Posterior cingulate gyrus (tissue), 11 donors: ENCODE measurements at places on chromosomes 6 and 20.

GRCh38 chr6:13256266-13257001 lies 71.9 kb downstream of the TBC1D7 start:
- no peak for DNase-seq

DNA sequence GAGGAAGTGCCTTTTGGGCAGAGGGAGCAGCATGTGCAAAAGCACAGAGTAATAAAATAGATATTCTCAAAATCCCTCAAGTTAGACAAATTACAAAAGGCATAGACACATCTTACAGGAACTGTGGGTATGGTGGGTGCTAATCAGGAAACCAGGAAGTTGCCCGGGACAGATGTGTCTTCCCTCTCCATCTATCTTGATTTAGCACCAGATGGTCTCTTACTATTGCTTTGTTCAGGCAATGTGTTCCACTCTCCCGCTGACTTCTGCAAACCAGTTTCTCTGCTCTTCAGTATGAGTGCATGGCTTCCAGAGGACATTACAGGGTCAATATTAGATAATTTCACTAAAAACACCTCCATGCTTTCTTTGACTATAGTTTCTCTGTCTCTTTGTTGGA lies 13.2 kb downstream of the CITED2 start:
- no peak for DNase-seq

GRCh38 chr6:143501851-143502250 lies 9.7 kb downstream of the FUCA2 start:
- DNase-seq = no peak

DNA sequence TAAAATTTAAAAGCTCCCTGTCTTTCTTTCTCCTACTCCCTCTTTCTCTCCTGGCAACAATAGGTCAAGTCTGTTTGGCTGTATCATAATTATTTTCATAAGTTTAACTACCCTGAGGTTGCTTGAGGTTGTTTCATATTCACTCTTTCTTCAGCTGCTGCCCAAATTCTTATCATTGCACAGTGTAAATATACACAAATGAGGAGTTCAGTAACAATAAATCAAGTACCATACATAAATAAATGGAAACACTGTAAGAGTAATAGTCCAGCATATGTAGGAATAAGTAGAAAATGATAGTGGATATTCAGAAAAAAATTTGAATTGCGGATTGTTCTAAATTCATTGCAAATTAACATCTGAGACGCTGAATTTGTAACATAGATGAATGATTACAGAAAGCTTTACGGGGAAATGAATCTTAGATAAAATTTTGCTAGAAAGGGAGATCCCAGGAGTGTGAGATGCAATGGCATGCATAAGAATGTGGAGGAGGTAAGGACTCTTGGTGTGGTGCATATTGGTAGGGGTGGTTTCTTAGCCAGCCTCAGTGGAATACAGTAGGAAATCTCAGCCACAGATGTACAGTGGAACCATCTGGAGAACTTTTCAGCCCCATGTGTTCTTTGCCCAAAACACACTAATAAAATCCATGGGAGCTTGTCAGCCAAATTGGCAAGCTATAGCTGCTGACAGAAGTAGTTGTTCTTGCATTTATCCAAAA lies 480.7 kb downstream of the HTR1B start:
- no peak for DNase-seq

DNA sequence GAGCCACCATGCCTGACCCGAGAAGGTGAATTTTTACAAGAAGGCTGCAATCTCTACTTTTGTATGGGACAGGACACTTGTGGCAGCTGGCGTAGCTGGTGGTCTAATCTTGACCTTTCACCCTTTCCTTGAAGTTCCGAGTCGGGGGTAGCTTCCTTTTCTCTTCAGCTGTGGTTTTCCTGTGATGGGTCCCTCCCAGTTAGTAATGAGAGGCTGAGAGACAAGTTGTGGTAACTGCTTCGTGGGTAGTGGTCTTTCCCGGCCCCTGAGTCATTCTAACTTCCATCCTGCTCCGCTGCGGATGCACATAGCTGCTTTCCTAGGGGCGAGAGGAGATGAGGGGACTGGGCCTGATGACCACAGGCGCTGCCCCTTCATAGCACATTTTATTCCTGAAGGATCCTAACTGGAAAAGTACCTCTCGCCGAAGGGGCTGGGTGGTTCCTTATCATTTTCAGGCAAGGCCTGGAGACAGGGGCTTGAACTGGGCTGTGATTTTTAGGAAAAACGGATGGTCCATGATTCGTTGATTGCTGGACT lies 3.1 kb downstream of the SYNJ2 start:
- DNase-seq = no peak
